ENCODE measurements at places on chromosomes 4 and X.

GRCh38 chr4:37794056-37794455 is 32.4 kb upstream of the PGM2 start:
- no peak for DNase-seq

DNA sequence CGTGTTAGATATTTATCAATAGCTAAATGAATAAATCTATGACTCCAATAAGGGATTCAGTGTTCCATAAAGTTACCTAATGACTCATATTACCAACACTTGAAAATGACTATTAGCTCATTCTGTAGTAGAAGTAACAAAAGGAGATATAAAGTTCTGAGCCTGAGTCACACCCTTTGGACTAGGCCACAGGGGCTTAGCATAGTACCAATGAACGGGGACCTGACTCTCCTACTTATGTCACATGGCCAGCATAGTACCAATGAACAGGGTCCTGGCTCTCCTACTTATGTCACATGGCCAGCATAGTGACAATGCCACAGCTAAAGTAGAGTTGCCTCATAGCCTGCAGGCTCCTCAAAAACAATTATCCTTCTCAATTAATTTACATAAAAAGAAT is 43.7 kb downstream of the MAGEB16 start:
- no peak for DNase-seq

- no peak for DNase-seq
Observed at GRCh38 chr4:121799208-121799823, 1.8 kb upstream of the EXOSC9 start.

DNA sequence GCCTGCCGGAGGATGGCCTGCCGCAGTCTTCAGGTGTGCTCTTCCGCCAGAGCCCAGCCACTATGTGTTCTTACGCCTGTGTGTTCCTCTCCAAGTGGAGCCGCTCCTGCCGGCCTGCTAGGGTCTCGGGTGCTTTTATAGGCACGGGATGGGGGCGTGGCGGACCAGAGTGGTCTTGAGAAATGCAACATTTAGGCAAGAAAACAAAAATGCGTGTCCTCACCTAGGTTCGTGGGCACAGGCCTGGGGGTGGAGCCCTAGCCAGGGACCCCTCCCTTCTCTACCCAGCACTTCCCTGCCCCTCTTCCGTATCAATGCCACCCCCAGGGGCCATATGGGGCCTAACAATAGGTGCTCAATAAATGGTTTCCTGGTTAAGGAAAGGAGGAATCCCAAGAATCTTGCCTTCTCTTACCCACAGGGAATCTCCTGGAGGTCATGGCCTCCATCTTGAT is 34.4 kb upstream of the LRBA start:
- no peak for DNase-seq

GRCh38 chrX:50594788-50595187 is 124.2 kb upstream of the DGKK start:
- no peak for DNase-seq
